ENCODE measurements at places on chromosomes 3 and 15.
A peak's percentile ranks its signal among the peaks of the same experiment; 100 is the strongest.

- no peak for DNase-seq
Measured at GRCh38 chr3:183871541-183871940, 13.1 kb downstream of the PARL start.

- no peak for DNase-seq
Measured at GRCh38 chr15:71215126-71215894, 100.0 kb downstream of the THSD4 start.

DNA sequence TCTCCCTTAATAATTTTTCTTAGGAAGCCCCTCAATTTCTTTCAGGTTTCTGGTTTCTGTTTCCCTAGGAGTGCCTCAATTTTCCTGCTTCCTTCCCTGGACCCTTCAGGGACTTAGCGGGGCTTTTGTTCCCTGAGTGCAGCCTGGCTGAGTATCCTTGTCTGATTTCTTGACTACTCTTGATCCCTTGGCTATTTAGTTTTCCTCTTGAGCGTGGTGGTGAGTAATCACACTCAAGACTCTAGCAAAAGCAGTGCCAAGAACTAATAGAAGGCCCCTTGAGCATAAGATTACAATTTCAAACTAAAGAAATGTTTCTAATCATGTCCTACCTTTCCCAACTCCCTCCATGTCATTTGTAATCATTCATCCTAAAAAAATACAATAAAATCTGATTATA is 94.3 kb upstream of the C3orf80 start:
- DNase-seq: no peak

DNA sequence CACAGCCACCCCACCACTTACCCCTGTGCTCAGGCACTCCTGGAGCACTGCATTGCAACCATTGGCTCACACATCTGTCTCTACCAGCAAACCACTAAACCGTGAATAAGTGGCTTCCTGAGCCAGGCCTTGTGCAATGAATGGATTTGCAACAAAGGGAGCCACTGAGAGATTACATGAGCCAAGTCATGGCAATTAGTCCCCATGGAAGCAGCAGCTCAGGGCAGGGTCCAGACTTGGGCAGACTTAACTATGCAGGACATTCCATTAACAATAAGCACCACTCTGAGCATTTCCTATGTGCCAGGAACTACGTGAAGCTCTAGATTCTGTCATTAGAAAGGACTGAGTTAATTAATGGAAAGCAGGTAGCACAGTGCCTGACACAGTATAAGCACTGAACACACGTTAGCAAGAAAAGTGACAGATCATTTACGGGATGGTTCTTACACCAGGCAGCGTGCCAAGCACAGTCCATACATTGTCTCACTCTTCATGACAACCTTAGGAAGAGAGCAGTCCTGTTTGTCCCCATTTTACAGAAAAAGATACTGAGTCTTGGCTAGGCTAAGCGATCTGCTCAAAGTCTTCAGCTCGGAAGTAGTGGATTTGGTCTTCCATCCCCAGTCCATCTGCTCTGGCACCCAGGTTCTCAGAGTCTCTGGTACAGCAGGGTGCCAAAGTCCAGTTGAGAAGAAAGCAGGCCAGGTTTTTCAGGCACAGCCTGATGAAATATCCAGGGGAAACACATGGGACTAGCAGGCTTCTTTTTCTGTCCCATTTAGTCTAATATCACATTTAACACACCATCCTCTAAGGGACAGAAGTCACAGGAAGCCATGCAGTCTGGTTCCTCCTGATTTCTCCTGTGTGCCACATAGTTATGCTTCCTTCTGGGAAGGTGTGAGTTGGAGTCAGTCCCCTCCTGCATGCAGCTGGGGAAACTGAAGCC is 44.1 kb downstream of the LIPC start:
- DNase-seq: no peak

DNA sequence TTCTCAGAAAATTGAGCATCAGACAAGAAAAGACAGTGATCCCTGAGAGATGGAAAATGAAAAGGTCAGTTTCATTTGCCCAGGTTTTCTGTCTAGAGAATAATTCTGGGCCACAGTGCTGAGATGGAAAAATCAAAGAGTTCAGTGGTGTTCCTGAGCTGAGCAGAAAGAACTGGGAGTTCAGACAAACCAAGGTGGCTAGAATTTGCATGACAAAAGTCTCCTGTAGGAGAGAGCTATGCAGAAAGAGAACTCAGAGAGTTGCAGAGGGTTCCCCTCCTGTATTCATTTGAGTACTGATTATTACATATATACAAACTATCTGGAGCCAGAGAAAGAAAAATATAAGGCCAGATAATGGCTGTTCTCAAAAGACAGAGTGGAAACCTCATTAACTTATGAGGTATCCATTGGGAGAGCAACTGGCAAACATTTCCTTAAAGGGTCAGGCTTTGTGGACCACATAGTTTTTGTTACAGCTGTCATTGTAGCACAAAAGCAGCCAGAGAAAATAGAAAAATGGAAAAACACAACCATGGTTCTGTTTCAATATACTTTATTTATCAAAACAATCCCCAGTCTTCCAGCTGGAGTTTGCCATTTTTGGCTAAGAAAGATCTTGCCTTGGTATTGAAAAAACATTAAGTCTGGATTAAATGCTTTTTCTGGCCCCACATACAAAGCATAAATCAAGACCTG is 1004.1 kb downstream of the TBL1XR1 start:
- no peak for DNase-seq

GRCh38 chr3:77262361-77262760 is 222.5 kb downstream of the ROBO2 start:
- no peak for DNase-seq

- DNase-seq: no peak
Measured at GRCh38 chr3:75171630-75172230, 492.4 kb upstream of the FRG2C start.

DNA sequence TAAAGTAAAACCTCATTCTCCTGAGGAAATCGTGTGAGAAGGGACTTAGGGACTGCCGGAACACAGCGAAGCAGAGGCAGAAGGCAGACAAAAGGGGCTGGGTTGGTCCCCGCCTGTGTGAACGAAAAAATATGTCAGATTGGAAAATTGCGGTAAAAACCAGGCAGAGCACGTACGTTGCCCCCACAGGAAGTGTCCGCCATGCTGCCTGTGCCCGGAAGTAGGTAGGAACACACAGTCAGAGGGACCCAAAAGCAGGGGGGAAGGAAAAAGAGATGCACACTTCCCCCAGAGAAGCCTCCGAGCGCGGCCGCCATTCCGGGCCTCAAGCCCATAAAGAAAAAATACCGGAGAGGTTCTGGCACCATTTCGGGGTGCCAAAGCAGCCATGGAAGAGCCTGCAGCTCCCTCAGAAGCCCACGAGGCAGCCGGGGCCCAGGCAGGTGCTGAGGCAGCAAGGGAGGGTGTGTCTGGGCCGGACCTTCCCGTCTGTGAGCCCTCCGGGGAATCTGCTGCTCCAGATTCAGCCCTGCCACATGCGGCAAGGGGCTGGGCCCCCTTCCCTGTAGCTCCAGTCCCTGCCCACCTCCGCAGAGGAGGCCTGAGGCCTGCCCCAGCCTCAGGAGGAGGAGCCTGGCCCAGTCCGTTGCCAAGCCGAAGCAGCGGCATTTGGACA is at the start of gene MKRN3:
TSS of gene MKRN3 (plus strand) at position 280 of the 676 bp plus-strand sequence. CDS start at position 389, 109 bp downstream.
- peak; percentile 70 for DNase-seq

DNA sequence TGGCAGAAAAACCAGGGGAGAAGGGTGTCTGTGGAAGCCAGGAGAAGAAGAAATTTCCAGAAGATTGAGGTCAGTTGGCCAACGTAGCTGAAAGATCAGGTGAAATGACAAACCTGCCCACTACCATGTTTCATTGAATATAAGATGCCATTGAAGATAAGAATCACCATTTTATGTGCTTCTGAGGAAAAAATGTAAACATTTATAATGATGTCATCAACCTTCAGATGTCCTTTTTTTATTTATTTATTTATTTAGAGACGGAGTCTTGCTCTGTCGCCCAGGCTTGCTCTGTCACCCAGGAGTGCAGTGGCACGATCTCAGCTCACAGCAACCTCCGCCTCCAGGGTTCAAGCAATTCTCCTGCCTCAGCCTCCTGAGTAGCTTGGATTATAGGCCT is 4.9 kb upstream of the PODXL2 start:
- no peak for DNase-seq

- DNase-seq: no peak
Measured at GRCh38 chr15:92670621-92671020, 15.0 kb upstream of the FAM174B start.

DNA sequence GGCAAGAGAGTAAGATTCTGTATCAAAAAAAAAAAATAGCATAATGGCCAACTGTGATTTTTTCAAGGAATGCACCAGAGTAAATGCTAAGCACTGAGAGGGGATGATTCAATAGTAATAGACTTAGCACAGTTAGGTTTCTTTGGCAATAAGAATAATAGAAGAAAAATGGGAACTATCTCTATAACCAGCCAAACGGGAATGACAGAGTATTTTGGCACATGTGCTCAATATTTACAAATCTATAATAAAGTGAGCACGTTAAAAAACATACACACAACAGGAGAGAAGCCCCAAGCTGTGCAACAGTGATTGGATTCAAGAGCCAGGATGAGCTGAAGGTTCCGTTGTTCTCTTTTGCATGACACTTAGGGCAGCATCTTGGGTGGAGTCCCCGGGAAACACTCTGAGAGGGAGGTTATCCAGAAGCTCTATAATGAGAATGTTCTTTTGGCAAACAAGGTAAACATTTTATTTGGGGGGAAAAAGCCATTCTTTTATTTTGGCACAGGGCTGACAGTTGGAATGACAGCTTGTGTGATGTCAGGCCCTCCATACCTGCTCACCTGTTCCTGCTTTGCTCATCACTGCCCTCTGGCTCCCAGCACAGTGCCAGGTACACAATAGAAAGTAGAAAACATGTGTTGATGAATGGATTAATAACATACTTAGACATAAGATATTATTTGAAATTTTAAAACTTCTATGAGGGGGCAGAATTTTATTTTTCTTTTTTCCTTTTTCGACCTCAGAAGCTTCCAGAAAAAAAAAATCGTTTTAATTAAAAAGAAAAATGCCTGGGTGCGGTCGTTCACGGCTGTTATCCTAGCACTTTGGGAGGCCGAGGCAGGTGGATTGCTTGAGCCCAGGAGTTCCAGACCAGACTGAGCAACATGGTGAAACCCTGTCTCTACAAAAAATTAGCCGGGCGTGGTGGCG is 44.0 kb upstream of the MUC4 start:
- DNase-seq: no peak
